ENCODE measurements at places on chromosomes 12 and 14.

DNA sequence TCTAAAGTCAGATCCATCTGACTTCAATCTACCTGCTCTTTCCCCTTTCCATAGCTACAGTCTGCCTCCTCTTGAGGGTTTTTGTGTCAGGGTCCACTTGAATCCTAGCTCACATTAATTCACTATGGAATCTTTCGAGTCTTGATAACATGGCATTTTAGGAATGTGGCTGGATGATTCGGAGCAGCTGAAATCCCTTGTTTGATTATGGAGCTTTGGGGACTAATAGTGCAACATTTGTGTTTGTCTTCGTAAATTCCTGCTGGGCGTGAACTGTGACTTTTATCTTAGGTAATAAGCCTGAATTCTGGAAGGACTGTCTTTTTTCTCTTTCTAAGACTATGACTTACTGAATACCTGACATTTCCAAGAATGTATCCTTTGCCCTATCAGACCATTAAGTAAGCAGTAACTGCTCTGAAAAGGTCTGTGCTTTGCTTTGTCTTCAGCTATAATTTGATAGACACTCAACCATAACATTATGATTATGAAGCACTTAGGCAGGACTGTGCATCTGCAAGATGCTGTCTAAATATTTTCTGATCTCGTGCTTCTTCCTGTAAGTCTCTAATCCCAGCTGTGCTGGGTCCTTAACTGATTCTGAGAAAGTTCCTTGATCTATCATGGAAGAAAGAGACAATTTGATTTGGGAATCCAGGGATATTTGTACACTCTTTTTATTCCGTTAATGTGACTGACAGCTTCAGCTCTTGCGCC lies 19.0 kb upstream of the PELI2 start:
- DNase-seq = no peak

DNA sequence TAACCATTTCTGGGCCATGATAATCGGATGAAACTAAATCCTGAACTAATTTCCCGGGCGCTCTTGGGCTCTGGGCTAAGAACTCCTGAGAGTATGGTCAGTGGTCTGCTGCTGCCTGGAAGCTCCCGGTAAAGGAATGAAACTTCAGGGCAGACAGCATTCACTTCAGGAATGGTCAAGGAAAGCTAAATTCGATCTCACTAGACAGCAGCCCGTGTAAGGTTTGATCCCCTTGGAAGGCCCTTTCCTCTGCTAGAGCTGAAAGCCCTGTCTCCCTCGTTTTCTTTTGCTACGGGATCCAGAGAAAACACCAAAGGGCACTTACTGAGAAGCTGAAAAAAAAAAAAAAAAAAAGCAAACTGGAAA lies 680 bp downstream of the ASB8 start:
- DNase-seq = no peak

DNA sequence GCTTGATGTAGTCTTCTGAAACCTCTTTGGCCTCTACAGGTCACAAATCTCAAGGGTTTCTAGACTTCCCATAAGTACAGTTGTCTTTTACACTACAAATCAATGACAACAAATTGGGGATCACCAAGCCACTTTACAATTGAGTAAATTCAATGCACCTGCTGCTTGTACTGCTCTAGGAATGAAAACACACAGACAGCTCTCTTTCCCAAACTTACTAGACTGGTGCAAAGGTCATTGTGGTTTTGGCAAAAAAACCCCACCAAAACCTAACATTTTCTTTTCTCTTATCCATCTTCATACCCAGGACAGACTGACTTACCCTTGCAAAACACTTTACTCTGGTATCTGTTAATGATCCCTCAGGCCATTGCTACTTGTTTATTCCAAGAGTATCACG lies 2.7 kb downstream of the M6PR start:
- no peak for DNase-seq

GRCh38 chr12:28500373-28501024 lies 310.2 kb downstream of the CCDC91 start:
- DNase-seq = no peak

GRCh38 chr12:102888511-102888910 lies 28.5 kb downstream of the PAH start:
- DNase-seq = no peak
